ENCODE measurements at places on chromosomes 7 and 10.

- no peak for DNase-seq
Observed at GRCh38 chr10:12625393-12626023, 276.2 kb downstream of the CAMK1D start.

DNA sequence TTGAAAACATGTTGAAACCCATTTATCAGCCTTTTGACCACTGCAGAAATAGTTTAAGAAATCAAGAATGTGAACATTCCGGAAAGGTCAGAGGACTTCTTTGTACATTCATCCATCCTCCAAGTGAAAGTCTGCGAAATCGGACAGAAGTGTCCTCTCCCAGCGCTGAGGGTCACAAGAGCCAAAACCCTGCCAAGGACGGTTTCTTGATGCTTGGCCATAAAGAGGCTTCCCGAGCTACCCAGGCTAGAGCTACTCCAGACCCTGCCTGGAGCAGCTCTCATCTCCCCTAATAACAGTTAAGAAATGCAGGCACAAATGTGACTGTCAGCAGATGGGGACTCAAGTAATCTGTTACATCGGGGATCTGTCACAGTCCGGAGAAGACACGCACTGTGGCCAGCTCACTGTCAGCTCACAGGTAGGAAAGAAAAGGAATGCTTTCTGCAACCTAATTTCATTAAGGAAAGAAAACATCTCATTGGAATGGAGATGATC lies 4.5 kb upstream of the CYTH3 start:
- DNase-seq = no peak

GRCh38 chr7:121560267-121560990 lies 164.3 kb upstream of the FAM3C start:
- no peak for DNase-seq

GRCh38 chr10:103859161-103860086 lies 4.0 kb upstream of the SH3PXD2A start:
- no peak for DNase-seq

- DNase-seq = no peak
Observed at GRCh38 chr7:43454936-43455518, 127.9 kb upstream of the STK17A start.

- DNase-seq = no peak
Observed at GRCh38 chr10:17214971-17215781, 12.9 kb upstream of the VIM start.

DNA sequence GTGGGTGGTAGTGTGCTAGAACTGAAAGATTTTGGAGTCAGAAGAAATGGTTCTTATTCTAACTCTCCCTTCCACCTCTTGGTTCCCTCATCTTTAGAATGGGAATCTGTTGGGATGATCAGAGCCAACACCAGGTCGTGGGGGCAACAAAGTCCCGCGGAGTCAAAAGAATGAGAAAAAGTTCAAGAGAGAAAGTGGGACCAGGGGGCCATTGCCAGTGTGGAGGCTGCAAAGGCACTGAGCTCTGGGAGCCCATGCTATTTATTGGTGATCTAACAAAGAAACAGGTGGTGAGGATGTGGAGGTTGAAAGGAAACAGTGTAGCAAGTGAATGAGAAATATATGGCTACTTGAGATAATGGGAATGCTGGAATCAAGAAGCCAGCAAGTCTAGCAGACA lies 29.4 kb downstream of the AGAP4 start:
- DNase-seq = no peak

DNA sequence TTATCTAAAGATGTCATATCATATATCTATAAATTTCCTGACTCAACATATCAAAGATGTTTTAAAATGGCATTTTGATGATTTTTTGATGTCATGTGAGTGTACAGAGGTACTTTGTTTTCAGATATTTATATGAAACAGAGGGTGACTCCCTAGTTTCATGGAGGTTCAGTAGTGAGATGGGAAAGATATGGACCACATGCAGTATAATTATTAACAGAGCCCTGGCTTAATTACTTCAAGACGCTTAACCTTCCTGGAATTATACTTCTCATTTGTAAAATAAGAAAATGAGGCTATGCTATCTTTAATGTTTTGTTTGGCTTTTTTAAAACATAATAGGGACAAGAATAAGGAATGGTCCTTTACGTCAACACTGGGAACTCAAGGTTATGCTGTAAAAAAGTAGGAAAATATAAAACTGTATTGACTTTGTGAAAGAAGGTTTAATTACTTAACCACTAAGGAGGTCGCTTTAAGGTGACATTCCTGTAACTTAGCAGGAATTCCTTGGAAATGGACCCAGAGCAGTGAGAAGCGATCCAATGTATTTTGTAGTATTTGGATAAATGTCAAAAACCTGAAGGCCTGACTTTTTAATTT lies 821.0 kb upstream of the IGFBP3 start:
- no peak for DNase-seq

GRCh38 chr7:144796919-144797318 lies 38.9 kb downstream of the TPK1 start:
- no peak for DNase-seq

DNA sequence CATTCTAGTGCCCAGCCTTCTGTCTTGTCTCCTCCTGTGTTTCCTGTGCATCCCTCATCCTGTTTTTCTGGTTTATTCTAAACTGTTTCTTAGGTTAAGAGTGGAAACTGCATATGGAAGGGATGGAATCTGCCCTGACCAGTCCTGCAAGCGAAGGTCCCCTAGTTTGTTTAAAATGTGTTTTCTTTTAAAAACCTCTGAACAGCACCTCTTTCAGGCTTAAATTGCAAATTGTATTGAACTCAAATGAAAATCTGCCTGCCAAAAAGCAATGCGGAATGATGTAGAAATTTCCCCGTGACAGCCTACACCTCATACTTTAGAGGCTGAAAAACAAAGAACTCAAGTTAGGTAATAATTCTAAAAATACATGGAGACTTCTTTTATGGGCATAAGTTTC lies 222.8 kb upstream of the IMMP2L start:
- DNase-seq = no peak

- DNase-seq = no peak
Observed at GRCh38 chr10:72243822-72244437, 27.9 kb upstream of the ASCC1 start.

- DNase-seq = no peak
Observed at GRCh38 chr10:119190954-119191785, 12.6 kb upstream of the PRDX3 start.

DNA sequence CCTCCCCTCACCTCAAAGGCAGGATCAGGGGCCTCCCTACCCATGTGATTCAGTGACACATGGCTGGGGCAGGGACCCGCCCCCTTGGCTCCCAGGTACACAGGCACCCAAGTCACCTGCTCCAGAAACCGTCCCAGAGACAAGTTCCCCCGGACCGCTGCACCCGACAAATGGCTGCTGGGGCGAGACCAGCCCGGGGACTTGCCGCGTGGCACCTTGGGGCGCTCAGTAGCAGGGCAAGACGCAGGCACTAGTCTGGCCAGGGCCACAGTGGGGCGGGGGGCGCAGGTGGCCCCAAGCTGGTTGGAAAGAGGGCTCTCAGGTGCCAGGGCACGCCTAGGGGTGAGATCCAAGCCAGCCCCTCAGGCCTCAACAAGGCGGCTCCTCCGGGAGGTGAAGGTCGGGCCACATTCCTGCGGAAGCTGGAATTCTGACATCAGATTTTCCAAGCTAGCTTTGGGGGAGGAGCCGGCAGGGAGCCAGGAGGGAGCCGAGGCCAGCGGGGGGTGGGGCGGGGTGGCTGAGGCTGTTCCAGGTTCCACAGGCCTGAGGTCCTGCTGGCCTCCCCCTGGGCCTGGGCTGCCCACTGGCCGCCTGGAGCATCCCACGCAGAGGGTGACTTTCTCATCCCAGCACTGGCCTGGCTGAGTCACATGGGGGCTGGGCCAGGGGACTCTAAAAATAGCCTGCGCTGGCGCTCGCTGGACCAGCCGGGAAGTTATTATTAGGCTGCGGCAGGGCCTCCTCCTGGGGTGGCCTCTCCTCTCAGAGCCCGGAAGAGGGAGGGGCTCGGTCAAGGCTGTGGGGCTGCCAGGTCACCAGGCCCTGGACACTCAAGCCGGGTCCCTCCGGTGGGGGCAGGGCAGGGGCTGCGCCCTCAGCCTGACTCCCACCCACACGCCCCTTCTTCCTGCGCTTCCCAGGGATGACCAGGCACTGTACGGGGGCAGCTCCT lies 20.5 kb upstream of the INPP5A start:
- DNase-seq = no peak

DNA sequence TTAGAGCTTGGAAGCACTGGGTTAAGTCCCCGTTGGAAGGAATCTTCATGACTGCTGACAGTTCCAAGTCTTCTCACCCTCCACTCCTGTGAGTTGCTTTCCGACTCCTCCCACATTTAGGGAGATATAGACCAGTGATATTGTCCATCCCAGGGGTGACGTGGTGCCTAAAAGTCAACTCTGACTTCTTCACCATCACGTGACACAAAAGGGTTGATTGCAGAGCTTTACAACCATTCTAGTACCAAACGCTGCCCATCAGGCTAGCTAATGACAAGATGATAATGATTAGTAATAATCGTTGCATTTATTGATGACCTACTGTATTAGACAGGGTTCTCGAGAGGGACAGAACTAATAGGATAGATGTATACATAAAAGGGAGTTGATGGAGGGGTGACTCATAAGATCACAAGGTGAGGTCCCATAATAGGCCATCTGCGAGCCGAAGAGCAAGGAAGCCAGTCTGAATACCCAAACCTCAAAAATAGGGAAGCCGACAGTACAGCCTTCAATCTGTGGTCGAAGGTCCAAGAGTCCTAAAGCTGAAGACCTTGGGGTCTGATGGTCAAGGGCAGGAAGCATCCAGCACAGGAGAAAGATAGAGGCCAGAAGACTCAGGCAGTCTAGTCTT lies 85.3 kb upstream of the CARD11 start:
- DNase-seq = no peak

DNA sequence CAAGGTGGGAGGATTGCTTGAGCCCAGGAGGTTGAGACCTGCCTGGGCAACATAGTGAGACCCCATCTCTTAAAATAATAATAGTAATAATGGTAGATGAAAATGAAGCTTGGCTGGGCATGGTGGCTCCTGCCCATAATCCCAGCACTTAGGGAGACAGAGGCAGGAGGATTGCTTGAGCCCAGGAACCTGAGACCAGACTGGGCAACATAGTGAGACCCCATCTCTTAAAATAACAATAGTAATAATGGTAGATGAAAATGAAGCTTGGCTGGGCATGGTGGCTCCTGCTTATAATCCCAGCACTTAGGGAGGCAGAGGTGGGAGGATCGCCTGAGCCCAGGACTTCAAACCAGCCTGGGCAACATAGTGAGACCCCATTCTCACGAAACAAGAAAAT lies 49.5 kb upstream of the LMTK2 start:
- no peak for DNase-seq

- DNase-seq = no peak
Observed at GRCh38 chr10:590721-591120, 98.7 kb downstream of the DIP2C start.

DNA sequence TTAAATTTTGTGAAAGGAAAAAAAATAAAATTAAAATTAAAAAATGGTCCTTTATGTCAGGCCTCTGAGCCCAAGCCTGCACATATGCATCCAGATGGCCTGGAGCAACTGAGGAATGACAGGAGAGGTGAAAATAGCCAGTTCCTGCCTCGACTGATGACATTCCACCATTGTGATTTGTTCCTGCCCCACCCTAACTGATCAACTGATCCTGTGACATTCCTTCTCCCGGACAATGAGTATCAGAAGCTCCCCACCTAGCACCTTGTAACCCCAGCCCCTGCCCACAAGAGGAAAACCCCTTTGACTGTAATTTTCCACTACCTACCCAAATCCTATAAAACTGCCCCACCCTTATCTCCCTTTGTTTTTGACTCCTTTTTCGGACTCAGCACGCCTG lies 972.2 kb upstream of the GHITM start:
- no peak for DNase-seq

DNA sequence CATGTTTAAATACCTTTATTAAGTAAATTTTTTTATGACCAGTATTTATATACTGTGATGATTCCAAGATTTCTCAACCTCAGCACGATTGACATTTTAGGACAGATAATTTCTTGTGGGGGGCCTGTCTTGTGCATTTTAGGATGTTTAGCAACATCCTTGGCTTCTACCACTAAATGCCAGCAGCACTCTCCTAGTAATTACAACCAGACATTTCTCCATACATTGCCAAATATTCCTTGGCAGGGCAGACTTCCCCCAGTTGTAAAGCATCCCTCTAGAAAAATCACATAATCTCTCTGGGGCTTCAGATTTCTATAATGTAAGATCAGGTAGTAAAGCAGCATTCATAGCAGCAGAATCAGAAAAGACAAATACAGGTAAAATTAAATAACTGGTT lies 7.8 kb upstream of the LIPM start:
- no peak for DNase-seq

GRCh38 chr10:103442031-103442461 lies 10.1 kb downstream of the CALHM2 start:
- no peak for DNase-seq

GRCh38 chr7:118671149-118671548 lies 446.6 kb downstream of the ANKRD7 start:
- DNase-seq = no peak

DNA sequence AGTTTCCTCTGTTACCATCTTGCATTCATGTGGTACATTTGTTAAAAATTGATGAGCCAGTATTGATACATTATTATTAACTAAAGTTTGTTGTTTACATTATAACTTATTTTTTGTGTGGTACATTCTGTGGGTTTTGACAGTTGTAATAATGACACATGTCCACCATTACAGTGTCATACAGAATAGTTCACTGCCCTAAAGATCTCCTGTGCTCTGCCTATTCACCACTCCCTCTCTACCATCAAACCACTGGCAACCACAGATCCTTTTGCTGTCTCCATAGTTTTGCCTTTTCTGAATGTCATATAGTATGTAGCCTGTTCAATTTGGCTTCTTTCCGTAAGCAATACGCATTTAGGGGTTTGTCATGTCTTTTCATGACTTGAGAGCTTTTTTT lies 156.9 kb downstream of the PHF14 start:
- DNase-seq = no peak

- no peak for DNase-seq
Observed at GRCh38 chr7:142733271-142733670, 16.0 kb upstream of the PRSS1 start.

DNA sequence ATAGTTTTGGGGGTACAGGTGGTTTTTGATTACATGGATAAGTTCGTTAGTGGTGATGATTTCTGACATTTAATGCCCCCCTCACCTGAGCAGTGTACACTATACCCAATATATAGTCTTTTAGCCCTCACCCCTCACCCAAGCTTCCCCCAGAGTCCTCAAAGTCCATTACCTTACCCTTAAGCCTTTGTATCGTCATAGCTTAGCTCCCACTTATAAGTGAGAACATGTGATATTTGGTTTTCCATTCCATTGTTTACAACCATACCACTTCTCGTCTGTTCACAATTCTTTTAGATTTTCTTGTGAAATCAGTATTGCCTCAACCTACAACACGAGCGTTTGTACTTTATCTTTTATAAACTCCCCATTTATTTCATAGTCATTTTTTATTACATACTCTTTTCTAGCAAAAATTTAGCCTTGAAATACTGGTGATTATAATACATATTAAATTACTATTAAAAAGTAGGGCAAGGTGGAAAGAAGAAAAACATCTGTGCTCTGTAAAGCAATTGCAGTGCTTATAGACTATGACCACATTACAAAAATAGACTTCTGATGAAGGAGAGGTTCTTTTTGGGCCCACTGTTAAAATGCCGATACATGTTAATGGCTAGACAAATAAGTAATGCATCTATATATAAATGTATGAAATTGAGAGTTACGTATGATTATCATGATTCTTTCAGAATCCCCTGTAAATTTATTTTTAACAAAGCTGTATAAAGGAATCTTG lies 164.8 kb downstream of the THSD7A start:
- no peak for DNase-seq

Data from stimulated activated CD8-positive, alpha-beta memory T cell treated with anti-CD3 and anti-CD28 coated beads, Interleukin-7, amount 100 ng/mL, for 1 hour (primary cell).